Lower lobe of right lung (tissue), 2 donors: ENCODE measurements at places on chromosomes 7 and 10. TPM values are rescaled to one million over a fixed set of nuclear protein-coding genes. Genes with fewer than 3 reads are reported as not detected.

MARCHF5 gene
- 28.3 TPM for total RNA-seq

ADAMTS14 gene
- 0.53 TPM for total RNA-seq

NUTM2E gene
- not detected for total RNA-seq

DNA sequence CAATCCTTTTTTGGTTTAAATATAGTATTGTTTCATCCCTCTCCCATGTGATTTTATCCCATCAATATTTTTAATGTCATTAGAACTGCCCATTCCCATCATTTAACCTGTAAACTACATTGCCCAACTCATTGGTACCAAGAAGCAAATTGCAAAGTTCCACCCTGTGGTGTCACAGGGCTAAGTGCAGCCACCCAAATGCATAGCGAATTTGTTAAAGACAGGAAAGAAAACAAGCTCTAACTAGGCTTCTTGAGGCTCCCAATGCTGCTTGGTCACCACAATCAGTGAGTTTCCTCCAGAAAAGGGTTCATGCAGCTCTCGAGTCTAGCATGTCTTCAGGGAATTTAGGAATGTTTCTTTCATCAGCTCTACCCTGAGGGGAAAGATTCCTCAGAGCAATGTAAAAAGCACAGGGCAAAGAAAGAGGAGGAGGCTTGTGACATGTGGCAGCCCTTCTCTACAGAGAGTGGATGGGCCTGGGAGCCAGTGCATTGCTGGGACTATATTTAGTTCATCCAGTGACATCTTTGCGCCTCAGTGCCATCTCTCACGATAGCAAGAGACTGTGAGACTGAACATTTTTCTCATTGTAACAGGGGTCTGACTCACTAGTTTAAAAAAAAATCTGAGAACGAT lies 58.1 kb downstream of the CAV1 start:
- H3K27me3 ChIP-seq = no peaks in the 10 kb centered on the region
- H3K36me3 ChIP-seq = no peaks in the 10 kb centered on the region
- no peak overlapping the region for H3K4me3 ChIP-seq
- no peak overlapping the region for H3K27ac ChIP-seq
- DNase-seq = no peak

- no peak overlapping the region for H3K4me3 ChIP-seq
- no peaks in the 10 kb centered on the region for H3K36me3 ChIP-seq
- H3K4me1 ChIP-seq = no peaks in the 10 kb centered on the region
- H3K27ac ChIP-seq = no peak overlapping the region
- no peaks in the 10 kb centered on the region for H3K27me3 ChIP-seq
- DNase-seq = no peak
Observed at GRCh38 chr10:1270906-1271305, 214.7 kb downstream of the WDR37 start.

DNA sequence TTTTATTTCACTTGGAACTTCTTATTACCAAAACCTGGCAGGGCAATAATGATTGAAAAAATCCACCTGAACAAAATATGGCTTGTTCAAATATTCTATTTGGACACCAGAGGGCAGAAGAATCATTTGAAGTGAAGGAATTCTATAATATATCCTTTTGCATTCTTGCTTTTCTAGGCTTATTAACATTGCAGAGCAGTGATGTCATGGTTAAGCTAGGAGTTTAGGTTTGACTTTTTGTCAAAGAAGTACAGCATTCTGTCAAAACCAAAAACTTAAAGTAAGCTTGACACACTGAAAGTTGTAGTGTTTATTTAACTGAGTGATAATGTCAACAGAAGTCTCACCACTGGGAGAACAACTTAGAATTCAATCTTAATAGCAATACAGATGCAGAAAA lies 156.0 kb downstream of the SEMA3D start:
- H3K27ac ChIP-seq = no peak overlapping the region
- H3K4me3 ChIP-seq = no peak overlapping the region
- H3K4me1 ChIP-seq = no peaks in the 10 kb centered on the region
- DNase-seq = no peak
